Cortex of kidney (tissue), 1 donor: ENCODE measurements at places on chromosomes 11 and 22.

DNA sequence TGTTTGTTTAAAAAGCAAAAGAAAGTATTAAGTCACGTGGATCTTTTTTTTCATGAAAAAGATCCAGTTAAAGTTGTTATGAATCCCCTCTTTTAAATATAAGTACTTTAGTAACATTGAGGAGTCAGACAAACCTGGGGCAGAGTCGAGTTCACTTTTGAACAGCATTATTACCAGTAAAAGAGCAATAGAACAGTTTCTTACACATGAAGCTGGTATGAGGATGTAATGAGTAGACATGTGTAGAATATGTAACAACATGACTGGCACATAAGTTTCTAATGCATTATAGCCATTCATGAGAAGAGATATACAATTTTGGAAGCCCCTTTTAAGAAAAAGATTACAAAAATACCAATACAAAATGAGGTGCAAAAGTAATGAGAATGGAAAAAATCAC is 7.6 kb upstream of the MUC15 start:
- DNase-seq = no peak

DNA sequence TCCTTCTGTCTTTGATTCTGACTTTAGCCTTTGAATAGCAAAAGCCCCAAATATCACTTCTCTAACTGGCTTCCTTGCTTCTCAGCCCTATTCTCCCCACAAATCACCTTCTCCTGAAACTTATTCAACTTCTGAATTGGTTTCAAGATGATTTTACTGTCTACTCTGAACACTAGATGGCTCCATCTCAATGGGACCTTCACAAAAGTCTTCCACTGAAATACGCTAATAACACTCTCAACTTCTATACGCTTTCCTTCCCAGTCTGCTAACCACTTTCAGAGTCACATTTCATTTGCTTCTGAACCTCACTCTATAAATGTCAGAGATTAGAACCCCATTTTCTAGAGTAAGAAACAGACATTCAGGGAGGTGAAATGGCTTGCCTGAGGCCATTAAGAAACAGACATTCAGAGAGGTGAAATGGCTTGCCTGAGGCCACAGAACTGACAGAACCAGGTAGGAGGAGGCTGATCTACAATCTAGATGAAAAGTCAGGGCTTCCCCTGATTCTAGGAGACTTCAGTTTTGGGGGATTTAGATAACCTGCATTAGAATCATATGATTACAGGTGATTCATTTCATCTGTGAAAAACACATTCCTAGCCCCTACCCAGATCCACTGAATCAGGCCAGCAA is 20.6 kb downstream of the MORC2 start:
- no peak for DNase-seq

DNA sequence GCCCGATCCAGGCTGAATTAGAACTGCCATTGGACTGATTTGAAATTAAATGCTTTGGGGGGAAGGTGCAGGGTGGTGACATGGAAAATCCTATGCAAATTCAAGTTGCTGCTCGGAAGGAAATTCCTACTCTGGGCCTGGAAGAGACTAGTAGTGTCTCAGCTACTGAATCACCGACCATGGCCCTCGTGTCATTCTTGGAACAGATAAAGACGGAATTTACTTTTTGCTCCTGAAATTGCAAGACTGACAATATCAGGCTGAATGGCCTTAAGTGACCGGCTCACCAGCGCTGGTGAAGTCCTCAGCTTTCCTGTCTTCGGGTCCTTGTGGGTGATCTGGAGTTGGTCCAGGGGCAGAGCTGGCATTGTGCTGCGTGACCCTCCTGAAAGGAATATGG is 6.1 kb downstream of the ASCC2 start:
- no peak for DNase-seq

DNA sequence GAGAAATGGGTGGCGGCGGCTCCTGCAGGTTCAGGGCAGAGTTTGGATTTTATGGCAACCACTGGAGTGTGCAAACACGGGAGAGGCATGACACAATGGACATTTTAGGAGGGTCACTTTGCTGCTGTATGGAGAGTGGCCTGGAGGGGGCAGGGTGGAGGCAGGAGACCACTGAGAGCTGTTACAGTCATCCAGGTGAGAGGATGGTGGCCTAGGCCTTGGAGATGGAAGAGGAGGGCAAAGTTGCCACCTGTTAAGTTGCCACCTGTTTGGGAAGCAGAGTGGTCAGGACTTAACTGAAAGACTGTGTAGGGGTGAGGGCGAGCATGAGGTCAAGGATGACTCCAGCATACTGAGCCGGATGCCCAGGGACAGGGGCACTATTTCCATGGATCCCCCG is 2.3 kb upstream of the RAD9A start:
- no peak for DNase-seq

DNA sequence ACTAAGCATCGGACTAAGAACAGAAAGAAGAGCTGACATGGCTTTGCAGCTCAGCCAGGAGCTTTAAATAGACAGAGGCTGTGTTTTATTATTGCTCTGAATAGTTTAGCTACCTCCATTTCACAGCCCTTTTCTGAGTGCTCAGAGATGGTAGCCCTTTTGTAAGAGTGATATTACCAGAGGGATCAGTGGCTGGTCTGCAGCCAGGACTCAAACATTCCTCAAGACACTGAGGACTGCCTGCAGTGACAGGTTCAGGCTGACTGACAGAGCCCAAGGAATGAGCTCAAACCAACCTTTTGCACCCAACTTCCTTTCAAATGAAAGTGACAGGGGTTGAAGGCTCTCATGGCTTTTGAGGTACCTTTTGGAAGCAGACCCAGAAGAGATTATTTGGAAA is 189.0 kb downstream of the DDX10 start:
- DNase-seq = no peak
